Stimulated activated CD8-positive, alpha-beta memory T cell treated with anti-CD3 and anti-CD28 coated beads, Interleukin-7, amount 100 ng/mL, for 1 hour (primary cell): ENCODE measurements at places on chromosomes 2 and 18.

- DNase-seq = no peak
Observed at GRCh38 chr2:29583104-29583503, 338.3 kb downstream of the ALK start.

GRCh38 chr2:74703373-74703772 is 49.3 kb downstream of the SEMA4F start:
- no peak for DNase-seq

- DNase-seq = no peak
Observed at GRCh38 chr2:78780864-78781583, 244.5 kb upstream of the REG3G start.

DNA sequence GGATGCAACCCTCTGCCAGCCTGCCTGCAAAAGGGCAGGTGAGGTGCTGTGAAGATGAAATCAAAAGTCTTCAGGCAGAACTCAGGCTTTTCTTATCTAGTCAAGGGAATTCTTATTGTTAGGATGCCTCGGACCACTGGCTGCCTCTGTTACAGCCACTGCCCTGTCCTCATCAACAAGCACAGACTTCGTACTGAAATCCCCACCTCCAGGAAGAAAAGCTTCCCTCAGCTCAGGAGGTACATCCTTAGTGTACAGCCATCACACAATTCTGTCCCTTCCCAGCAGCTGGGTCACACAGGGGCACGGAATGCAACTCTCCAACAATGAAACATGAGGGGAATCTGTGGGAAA is 10.1 kb upstream of the RNU4ATAC start:
- no peak for DNase-seq

GRCh38 chr2:102264952-102265351 is 46.4 kb upstream of the IL1RL1 start:
- DNase-seq = no peak

GRCh38 chr2:196244516-196244915 is 73.1 kb upstream of the STK17B start:
- no peak for DNase-seq

- no peak for DNase-seq
Observed at GRCh38 chr2:65292461-65293011, 64.9 kb downstream of the ACTR2 start.

DNA sequence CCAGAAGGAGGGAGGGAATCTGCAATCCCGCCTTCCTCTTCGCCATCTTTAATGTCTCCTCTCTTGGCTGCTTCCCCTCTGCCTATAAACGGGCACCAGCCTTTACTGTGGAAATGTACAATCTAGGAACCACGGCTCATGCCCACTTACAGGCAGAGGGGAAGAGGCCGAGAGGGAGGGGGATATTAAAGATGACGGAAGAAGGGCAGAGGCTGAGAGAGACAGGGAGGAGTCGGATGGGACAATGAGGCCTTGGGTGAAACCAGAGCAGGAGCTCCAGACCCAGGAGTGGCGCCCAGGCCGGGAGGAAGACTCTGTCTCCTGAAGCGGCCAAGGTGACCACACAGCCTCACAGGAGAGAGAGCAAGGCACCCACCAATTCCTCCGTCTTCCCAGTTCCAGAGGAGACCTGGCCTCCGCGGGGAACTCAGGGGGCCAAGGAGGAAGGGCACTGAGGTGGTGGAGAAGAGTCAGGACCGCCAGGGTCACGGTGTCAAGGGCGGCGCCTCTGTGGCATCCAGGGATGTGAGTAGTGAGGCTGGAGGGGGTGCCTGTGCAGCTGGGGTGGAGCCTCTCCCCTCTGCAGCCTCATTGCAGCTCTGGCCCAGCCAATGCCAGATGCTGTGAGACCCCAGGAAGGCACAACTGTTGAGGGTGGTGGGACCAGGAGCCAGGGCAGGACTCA is 67.8 kb downstream of the CIB4 start:
- DNase-seq = no peak

- DNase-seq = no peak
Observed at GRCh38 chr18:49228187-49228586, 232.3 kb downstream of the DYM start.

- DNase-seq = no peak
Observed at GRCh38 chr2:240601831-240602160, 15.3 kb downstream of the CAPN10 start.

DNA sequence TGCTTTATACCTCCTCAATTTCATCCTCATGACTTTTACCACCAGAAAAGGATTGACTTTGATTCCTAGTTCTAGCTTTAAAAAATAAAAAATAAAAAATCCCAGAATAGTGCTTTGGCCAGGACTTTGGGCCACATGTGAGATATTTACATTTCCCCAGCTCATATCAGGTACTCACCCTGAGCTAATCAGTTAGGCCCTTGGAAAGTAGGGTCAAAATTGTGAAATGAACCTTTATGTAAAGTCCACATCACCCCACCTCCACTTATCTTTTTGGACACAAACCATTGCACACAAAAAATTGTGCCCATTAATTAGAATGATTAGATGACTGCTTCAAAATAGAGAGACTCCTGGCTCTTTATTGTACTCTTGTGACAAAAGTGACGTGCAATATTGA is 17.2 kb downstream of the ME2 start:
- no peak for DNase-seq

DNA sequence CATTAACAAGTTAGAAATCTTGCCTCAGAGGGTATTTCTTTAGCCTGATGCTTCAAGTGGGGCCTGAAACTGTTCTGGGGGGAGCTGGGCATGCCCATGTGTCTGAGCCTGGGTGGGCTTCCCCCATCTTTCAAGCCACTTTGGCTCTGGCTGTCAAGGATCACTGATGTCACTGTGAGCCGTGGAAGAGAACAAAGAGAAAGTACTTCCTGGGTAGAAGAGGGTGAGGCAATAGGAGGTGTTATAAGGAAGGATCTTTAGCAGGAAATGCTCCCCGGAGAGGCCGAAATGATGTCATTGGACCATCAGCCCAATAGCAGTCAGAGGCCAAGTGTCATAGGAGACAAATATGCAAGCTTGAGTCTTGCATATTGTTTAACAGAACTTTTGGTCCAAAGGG is 228.4 kb upstream of the MEX3C start:
- no peak for DNase-seq

DNA sequence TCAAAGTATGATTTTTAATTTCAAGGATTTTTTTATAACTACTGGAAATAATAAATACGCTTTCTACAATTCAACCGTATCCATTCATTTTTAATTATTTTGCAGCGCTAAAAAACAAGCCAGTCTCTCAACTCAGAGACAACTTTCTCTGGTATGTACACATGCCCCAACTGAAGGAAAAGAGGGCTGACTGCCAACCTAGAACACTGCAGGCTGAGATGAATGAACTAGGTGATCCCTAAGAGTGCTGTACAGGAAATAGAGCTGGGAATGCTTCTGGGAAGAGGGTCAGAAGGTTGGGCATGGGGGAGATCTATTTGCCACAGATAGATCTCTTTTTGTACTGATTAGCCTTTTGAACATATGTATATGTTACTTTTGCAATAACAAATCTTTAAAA is 460.1 kb downstream of the NR4A2 start:
- DNase-seq = no peak

- no peak for DNase-seq
Observed at GRCh38 chr2:237196866-237197618, 111.4 kb downstream of the COPS8 start.

DNA sequence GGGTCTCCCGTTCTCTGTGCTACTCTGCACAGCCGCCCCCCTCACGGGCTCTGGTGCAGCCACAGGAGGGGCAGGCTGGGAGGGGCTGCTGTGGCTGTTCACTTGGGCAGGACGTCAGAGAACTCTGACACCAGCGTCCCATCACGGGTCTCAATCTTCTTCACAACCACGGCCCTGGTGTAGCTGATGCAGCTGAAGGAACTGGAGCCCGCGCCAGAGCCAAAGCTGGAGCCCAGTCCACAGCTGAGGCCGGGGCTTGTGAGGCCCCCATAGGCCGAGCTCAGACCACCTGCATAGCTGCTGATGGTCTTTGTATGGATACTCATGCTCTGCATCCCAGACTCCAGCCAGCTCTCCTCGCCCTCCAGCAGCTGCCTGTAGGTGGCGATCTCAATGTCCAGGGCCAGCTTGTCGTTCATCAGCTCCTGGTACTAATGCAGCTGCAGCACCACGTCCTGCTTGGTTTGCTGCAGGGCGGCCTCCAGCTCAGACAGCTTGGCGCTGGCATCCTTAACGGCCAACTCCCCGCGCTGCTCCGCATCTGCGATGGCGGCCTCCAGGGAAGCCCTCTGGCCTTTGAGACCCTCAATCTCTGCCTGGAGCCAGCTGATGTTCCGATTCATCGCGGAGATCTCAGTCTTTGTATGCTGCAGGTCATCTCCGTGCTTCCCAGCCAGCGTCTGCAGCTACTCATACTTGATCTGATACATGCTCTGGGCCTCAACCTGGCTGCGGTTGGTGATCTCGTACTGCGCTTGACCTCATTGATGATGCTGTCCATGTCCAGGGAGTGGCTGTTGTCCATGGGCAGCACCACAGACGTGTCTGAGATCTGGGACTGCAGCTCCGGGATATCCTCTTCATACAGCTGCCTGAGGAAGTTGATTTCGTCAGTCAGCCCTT is 7.4 kb upstream of the DUSP19 start:
- DNase-seq = no peak

DNA sequence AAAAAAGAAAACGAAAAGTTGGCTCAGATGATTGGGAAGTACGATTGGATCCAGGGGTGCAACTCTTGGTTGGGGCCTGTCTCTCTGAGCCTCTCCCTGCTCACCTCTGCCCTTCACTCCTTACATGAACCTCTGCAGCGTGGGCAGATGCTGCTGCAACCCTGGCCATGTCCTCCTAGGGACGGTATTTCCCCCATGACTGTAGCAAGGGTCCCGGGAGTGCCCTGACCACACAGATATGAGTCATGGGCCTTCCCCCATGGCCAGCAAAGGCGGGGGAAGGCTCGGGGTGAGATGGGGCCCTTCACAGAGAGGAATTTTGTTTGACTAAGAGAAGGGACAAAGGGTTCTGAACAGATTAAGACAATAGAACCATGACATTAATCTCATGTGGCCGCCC is 129.0 kb downstream of the NCK2 start:
- no peak for DNase-seq

GRCh38 chr2:1081451-1082225 is 131.0 kb downstream of the SNTG2 start:
- no peak for DNase-seq

DNA sequence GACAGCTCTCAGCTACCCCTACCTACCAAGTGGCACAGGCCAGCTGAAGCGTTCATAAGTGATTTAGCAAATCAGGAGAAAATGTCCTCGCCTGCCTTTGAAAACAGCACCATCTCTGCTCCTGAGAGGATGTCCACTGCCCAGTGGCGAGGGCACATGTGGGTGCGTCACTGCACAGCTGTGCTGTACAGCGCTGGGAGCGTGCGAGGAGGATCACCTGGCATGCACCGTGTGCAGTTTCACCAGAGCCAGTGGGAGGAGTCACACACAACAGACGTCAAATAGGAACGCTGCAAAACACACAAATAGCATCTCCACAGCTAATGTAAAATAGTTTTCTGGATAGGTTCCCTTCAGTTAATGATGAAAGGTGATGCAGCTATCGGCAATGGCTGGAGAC is 154.1 kb downstream of the HDAC4 start:
- no peak for DNase-seq
